ENCODE measurements at places on chromosomes 4 and X.

- no peak for DNase-seq
Measured at GRCh38 chr4:182495645-182496385, 252.6 kb downstream of the TENM3 start.

DNA sequence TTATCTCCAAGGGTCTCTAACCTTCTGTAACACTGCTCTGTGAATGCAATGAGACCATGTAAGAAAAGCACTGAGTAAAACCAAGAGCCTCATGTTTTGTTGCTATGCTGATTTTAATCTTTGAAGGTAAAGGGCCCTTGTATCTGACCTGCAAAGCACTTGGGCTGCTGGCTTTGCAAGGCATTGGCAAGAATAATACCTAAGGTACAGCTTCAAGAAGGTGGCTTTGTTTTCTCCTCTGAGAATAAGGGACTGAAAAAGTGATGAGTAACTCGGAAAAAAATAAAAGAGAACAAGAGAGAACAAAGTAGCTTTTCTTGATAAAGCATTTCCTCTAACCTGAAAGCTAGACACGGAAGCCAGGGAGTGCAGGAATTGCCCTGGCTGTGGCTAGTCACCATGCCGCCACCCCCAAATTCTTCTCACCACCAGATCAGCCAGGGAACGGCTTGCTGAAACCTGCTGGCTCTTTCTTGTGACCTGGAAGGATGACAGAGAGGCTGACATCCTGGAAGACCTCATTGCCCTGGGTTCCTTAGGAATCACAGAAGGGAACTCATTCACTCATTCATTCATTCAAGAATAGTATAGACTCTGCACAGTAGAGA, 41.8 kb upstream of the HS3ST1 start:
- peak; percentile 83 for DNase-seq

- DNase-seq, result no peak
Measured at GRCh38 chr4:36332782-36333131, 51.3 kb downstream of the DTHD1 start.

- DNase-seq, result no peak
Measured at GRCh38 chr4:152243896-152244595, 291.8 kb downstream of the FBXW7 start.

DNA sequence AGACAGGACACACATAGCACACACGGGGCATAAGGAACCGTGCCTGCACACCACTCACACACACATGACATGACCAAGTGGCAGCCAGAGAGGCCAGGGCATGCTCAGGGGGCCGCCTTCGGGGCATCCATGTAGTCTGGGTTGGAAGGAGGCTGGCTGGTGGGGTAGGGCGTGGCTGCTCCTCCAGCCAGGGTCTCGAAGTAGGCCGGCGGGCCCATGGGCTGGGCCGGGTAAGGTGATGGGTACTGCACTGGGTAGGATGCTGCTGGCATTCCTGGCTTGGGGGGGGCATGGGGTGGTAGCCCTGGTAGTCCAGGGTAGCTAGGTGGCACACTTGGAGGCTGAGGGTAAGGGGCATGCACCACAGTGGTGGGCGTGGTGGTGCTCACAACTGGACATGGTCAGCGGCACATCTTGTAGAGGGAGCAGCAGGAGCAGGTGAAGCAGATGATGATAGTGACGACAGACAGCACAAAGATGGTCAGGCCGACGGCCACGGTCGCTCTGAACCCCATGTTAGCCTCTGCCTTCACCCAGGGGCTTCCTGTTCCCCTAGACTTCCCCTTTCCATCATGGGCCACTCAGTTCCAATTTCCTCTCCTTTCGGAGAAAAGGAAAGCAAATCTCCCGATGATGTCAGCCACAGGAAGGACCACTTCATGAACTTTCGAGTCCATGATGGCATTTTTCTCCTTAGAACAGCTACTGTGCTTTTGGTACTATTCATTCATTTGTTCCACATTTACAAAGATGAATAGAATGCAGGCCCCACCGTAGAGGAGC, 10.9 kb upstream of the DDX3X start:
- no peak for DNase-seq

GRCh38 chr4:186265683-186266652, at the start of gene F11:
Gene F11 (plus strand): TSS chr4:186266189. CDS start chr4:186267137, 948 bp downstream.
- DNase-seq, result no peak

DNA sequence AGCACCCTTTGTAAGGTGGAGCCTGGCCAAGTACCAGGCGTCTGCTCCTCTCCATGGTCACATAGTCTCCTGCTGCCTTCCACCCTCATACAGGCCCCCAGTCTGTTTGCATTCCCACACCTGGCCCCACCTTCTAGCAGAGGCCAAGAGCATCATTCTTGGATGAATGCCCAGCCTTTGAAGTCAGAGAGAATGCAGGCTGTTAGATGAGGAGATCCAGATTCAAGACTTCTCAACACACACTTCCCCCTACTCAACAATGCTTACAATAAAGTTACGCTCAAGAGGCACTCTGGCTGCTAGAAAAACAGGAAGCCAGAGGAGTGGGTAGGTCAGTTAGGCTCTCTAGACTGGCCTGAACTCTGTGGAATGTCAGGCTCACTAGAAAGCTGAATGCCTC, 43.3 kb downstream of the SHROOM4 start:
- DNase-seq, result peak; percentile 48

GRCh38 chr4:153119626-153120025, 84.6 kb upstream of the TRIM2 start:
- no peak for DNase-seq

GRCh38 chr4:83510442-83510841, 25.5 kb upstream of the GPAT3 start:
- DNase-seq, result no peak

- no peak for DNase-seq
Measured at GRCh38 chr4:173522951-173523395, 7.1 kb downstream of the HAND2 start.

DNA sequence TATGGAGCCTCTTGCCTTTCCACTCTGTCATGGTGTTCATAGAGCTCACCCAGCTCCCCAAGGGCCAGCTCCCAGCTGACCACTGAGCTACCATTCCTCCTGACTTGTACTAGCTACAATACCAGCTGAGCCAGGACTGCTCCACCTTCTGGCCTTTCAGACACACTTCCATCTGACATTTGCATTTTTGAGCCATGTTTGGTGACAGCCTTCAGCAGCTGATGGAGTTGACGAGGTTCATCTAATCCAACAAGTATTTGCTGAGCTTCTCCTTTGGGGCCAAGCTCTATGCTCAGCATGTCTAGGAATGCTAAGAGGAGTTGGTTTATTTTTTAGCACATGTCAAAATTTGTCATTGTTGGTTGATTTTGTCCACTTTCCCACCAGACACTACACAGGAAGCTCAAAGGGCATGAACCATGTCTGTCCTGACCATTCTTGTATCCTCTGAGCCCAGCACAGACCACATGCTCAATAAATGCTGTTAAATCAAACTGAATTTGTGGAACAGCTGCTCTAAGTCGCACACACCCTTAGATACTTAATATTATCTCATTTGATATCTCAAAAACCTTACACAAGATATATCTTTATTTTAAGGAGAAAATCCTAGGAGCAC, 142.6 kb upstream of the PPARGC1A start:
- DNase-seq, result peak; percentile 22

DNA sequence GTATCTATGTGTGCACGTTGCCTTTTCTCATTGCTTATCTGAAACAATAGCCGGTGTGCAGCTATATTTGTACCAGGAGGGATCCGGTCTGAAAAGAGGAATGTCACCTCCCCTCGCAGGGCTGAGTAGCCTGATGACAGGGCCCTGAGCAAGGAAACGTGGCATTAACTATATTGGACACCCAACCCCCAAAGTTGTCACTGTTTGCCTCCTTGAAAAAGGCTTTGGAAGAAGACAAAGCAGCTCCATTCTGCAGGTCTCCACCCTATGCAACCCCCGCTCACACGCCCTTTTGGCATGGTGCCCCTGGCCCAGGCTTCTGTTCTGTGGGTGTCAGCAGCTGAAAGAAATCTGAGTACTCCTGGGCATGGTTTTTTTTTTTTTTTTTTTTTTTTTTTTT, 8.2 kb downstream of the PRRG3 start:
- no peak for DNase-seq

- DNase-seq, result peak; percentile 64
Measured at GRCh38 chr4:1910643-1911042, 39.5 kb downstream of the NSD2 start.

- no peak for DNase-seq
Measured at GRCh38 chr4:90186229-90186628, 59.0 kb downstream of the CCSER1 start.

- DNase-seq, result no peak
Measured at GRCh38 chr4:21952549-21952948, 4.0 kb upstream of the KCNIP4 start.

Data from epithelial cell of esophagus (primary cell).